Left lobe of liver (tissue), 2 donors: ENCODE measurements at places on chromosomes 2 and 18.

GRCh38 chr2:60280238-60280637 is 273.2 kb downstream of the BCL11A start:
- DNase-seq: no peak

GRCh38 chr2:128786316-128786715 is 467.6 kb upstream of the HS6ST1 start:
- DNase-seq: peak; percentile 10

GRCh38 chr2:230773039-230773773 is 60.6 kb downstream of the CAB39 start:
- no peak for DNase-seq

DNA sequence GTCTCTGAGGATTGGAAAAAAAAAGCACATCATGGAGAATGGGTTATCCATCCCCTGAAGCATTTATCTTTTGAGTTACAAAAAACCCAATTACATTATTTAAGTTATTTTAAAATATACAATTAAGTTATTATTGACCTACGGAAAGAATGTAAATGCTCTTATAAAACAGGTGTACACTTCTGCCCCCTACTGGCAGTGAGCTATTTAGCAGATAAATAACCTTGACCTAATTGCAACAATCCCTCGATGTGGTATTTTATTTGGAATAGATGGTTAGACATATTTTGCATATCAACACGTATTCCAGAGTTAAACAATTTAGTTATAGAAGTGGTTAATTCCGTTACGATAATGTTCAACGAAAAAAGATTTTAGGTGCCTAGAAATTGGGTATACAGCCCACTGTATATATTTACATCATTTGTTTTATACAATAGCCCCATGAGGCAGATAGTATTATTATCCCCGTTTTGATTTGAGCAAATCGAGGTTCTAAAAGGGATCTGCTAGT is 9.1 kb upstream of the DAW1 start:
- DNase-seq: no peak

GRCh38 chr2:215361876-215362561 is 50.2 kb downstream of the ATIC start:
- DNase-seq: no peak

- no peak for DNase-seq
These were observed 1.3 kb upstream of the TMSB10 start for GRCh38 chr2:84904151-84904550.

GRCh38 chr2:16507655-16508489 is 157.8 kb downstream of the CYRIA start:
- peak; percentile 68 for DNase-seq

DNA sequence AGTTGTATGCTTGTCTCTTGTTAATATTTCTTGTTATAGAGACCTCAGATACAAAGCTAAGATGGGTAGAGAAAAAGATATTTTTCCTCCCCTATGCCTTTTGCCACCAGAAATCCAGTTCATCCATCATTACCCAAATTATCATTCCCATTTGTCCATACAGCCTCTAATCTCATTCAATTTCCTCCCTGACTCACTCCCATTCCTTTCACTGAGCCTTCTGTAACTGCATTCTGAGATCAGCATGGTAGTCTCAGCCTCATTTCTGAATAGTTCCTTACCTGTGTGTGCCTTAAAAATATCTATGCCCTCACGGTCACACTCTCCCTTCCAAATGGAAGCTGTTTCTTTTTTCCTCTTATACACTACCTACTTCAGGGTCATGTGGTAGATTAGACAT is 15.7 kb upstream of the PIK3C3 start:
- no peak for DNase-seq

- DNase-seq: no peak
These were observed 114.3 kb downstream of the GCA start for GRCh38 chr2:162458240-162458639.

GRCh38 chr2:122480501-122481243 is 725.2 kb downstream of the TSN start:
- no peak for DNase-seq

GRCh38 chr2:206432193-206433082 is 10.9 kb upstream of the ADAM23 start:
- no peak for DNase-seq

DNA sequence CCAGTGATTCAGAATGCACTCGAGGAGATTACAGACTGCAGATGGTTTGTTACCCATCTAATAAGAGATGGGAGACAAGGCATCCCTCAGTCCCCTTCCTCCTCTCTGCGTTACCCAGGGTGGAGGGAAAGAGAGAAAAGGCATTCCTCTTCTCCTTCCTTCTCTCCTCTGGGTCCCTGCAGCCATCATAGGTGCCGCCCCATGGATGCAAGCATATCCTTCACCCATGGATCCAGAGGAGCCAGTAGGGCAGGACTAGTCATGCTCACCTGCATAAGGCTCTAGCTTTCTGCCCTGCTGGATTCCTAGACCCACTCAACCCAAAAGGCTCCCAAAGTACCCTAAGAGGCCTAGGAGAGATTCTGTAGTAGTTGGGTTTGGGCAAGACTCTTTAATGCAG is 20.4 kb downstream of the CMPK2 start:
- no peak for DNase-seq

DNA sequence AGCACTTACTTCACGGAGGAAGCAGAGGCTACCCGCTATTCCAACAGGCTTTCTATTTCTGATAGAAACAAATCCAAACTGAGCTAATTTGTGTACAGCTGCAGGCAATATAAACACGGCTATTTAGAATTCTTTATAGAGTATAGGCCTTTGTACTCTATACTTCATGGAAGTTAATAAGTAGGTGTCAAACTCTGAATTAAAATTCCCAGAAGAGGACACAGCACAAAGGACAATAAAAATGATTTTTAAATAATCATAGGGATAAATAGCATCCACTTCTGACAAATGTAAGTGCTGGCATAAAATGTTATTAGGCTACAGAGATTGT is 261.5 kb downstream of the AFF3 start:
- no peak for DNase-seq
